ENCODE measurements at places on chromosomes 5 and 9.
A peak's percentile ranks its signal among the peaks of the same experiment; 100 is the strongest.

DNA sequence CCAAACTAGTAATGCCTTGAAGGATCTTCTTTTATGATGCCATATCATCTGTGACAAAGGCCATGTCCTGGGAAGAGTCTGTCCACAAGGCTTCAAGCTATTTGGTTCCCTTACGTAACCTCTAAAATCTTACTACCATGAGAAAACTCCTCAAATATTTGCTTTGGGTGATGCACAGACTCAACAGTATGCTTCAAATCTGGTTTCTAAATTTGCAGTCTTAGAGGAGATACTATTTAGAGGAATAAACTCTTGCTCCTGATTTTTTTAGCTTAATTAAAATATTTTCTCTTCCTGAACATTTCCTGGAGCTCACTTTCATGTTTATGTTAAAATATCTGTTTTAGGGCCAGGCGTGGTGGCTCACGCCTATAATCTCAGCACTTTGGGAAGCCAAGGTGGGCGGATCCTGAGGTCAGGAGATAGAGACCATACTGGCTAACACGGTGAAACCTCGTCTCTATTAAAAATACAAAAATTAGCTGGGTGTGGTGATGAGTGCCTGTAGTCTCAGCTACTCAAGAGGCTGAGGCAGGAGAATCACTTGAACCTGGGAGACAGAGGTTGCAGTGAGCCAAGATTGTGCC lies 28.2 kb downstream of the TRPC7 start:
- DNase-seq: no peak

DNA sequence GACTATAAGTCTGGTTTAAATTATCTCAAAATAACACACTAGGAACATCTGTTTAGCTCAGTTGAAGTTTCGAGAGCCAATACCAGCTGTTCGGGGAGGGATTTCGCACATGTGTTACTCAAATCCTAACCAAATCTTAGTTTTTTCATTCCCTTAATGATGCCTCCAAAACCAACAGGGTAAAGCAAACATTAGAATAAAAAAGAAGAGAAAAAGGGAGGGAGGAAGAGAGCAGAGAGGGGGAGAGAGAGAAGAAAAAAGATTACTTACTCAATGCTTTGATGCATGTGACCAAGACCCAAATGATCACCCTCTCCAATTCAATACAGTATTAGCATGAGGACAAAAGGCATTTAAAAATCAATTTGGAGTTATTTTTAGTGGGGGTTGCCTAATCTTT lies 86.0 kb upstream of the NR5A1 start:
- DNase-seq: no peak

DNA sequence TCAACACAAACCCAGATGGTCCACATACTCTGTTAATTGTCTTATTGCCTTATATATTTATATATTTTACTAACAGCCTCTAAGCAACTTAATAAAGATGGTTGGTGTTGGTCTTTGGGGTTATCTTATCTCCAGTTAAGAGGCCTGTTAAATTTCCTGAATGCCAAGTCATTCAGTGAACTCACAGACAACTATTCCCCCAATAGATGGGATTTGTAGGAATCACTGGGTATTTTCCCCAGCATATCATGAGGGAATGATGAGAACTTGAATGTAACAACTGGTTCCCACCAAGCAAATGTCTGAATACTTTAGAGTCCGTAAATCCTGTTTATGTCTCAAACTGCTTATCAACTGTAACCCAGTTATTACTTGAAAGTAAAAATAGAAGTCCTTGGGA lies 42.7 kb upstream of the RETREG1 start:
- DNase-seq: no peak

- DNase-seq: no peak
These were observed 184.6 kb upstream of the DMAC1 start for GRCh38 chr9:7984203-7984602.

DNA sequence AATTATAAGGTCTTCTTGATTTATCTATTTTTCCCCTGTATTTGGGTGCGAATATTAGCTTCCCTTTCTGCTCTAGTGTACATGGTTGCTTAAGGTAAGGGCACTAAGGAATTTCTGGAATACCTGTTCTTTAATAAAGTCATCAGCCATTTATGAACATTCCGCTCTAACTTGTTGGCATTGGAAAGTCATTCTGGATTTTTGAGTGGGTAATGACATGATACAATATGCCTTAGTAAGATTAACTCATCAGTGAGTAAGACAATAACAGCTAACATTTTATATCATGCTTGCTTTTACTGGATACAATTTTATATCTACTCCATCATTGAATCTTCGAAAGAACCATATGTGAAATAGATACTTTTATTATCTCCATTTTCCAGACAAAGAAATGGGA lies 196.1 kb downstream of the ARRDC3 start:
- DNase-seq: no peak

DNA sequence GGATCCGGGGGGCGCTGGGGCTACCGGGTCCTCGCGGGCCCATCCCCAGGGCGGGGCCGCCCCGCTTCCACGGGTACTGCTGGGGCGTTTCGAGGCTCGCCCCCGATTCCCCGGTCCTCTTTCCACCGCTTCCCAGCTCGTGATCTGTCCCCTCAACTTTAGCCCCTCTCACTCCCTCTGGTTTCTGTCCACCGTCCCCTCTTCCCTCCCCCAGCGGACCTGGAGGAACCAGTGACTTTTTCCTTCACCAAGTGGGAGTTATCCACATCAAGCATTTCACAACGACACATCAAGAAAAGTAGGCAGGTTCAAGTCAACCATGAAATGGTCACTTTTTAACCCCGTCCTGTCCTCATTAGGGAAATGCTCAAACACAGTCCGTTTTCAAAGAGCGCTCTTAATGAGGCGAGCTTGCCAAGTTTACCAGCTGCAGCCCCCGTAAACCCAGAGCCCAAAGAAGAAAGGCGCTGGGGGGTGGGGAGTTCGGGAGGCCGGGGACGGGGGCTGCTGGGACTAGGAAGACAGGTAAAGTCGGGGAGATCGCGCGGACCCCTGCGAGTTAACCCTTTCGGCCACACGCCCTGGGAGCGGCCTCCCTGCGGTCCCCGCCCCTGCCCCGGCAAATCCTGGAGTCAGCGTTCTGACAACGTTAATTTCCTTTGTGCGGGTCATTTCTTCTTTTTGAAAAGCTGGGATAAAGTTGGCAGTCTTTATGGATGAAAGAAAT lies 2.1 kb upstream of the NFIB start:
- no peak for DNase-seq

DNA sequence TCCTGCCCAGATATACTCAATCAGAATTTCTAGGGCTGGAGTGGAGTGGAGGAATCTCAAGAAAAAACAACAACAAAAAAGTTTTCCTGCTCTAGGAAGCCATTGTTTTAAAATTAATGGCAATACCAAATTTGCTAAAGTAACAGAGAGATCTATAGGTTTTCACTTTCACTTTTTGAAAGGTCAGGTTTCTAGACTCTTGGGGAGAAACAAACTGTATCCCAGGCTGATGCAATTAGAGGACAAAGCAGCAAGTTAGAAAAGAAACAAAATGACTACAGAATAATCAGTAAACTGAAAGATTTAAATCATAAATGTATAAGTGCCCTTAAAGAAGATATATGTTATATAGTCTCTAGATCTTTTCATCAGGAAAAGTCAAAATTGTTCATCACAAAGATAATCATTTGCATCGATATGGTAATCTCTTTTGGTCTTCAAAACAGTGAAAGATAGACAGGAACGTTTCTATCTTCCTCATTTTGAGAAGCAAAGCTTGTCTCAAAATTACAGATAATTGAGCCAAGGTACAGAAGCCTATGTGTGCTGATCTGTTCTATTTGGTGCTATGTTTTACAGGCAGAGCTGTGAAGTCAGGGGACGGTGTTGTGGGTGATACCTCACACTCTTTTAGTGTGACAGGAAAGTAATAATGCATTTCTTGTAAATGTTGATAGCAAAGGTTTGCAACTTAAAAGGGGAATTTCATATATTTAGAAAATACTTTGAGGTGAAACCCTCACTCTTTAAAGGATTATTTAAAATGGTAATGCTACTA lies 1746.6 kb upstream of the C9orf72 start:
- DNase-seq: peak; percentile 1

DNA sequence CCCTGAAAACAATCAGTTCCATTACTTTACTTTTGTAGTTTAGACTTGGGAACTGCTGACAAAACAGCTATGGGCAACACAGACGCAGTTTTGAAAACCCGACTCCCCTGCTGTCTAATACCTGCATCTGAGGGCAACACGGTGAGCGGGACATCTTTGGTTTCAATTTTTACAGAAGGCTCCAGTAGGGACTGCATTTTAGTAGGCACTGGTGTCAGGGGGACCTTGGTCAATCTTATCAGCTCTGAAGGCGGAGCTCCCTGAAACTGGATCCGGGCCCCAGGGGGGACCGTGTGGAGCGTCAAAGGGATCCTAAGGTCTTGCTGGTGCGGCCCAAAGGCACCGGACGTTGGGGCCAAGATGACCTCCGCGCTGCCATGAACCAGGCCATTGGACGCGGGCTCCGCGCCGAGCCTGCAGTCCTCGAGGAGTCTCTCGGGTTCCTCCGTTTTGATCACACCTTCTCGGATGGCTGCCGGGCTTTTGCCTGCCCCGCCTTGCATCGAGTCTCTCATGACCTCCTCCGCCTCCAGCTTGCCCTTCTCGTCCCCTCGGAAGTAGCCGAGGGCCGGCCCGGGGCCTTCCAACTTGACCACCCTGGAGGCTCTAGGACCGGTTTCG lies 1.1 kb downstream of the SOX30 start:
- DNase-seq: no peak

GRCh38 chr5:91028499-91028956 lies 354.6 kb downstream of the ARRDC3 start:
- DNase-seq: no peak

GRCh38 chr5:83353231-83353630 lies 118.3 kb upstream of the VCAN start:
- no peak for DNase-seq

GRCh38 chr5:149213264-149213880 lies 58.3 kb upstream of the AFAP1L1 start:
- no peak for DNase-seq

- no peak for DNase-seq
These were observed 46.3 kb downstream of the BICD2 start for GRCh38 chr9:92718086-92719001.

- no peak for DNase-seq
These were observed 14.3 kb downstream of the SYK start for GRCh38 chr9:90815944-90816357.

- DNase-seq: no peak
These were observed 446.3 kb downstream of the ENC1 start for GRCh38 chr5:74194196-74194595.

- no peak for DNase-seq
These were observed 98.4 kb downstream of the MAPKAP1 start for GRCh38 chr9:125608489-125609224.

DNA sequence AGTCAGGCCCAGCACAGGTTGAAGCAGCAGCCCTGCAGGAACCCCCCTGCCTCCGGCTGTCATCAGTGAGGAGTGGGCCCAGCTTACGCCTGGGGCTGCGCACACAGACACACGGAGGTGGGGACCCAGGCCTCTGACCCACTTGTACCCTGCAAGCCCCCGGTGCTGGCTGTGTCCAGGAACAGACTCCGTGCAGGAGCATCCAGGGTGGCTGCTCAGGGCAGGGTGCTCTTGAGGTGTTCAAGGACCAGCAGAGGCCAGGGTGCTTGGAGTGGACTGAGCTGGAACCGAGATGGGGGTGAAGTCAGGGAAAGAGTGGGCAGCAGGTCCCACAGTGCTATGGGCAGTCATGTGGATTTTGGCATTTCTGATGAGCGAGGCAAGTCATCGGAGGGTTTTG lies 199.5 kb downstream of the CACNA1B start:
- no peak for DNase-seq

DNA sequence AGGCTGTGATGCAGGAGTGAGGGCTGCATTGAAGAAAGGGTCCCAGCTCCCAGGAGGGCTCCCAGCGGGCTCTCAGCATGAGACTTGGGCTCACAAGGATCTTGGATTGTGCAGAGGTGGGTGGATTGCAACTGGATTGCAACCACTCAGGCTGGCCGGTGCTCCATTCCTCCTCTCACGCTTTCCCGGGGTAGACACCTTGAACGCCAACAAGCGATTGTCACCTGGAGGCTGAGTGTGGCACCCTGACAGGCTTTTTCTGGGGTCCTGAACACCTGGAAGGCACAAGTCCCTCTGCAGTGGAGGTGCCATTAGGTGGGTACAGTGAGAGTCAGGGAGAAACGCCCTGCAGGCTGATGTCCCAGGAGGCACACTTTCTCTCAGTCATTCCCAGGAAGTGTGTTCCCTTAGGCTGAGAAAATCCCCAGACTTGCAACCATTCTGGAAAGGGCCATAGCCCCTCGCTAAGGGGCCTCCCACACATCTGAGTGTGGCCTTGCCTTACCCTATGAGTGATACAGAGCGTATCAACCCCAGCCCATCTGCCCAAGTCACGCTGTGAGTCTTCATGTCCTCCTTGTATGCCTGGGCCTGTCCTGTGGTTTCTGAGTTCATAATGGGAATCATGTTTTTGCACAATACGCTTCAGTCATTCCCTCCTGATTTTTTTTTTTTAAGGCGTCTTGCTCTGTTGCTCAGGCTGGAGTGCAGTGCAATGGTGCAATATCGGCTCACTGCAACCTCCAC lies 488.1 kb downstream of the IRX1 start:
- DNase-seq: no peak

DNA sequence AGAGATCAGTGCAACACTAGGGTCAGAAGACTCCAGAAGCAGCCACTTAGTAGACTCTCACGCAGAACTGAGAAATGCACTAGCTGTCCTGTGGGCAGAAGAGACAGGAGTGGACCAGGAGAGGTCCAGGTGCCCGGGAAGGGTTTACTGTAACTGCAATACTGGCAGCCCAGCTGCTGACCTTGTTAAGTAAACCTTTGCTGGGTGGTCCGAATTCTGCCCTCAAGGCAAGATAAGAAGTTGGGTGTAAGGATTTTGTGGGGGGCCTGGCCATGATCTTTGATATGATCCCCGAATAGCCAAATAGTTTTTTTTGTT lies 91.3 kb downstream of the PDE6A start:
- DNase-seq: no peak

DNA sequence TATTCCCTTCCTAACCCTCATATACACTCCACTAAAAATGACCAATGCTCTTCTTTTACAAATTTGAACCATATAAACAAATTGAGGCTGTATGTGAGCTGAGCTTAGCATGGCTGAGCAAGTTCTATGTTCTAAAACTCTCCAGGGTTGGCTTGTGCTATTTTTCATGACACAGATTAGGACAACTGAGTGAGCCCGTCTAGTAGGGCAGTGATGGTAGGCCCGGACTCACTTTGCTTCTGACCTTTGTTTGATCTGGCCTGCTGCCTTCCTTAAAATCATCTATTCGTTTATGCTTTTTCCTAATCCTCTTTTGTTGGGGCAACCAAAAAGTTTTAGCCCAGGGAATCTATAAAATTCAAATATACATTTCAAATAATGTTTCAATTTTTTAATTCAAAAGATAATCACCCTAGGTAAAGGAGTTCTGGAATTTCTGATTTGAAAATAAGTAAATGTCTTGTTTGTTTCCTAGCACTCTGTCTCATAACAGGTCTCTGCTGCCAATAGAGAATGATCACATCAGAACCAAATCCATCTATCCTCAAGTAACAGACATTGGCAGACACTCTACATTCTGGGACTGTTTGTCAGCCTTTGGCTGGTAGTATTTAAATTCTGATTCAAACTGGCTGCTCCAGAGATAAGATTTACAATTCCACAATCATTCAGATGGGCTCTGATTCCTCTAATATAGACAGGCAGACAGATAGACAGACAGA lies 217.0 kb upstream of the TARS1 start:
- DNase-seq: no peak

Data from GM12865 (cell line).